Effector memory CD4-positive, alpha-beta T cell (primary cell): ENCODE measurements at places on chromosomes 7 and 10.

DNA sequence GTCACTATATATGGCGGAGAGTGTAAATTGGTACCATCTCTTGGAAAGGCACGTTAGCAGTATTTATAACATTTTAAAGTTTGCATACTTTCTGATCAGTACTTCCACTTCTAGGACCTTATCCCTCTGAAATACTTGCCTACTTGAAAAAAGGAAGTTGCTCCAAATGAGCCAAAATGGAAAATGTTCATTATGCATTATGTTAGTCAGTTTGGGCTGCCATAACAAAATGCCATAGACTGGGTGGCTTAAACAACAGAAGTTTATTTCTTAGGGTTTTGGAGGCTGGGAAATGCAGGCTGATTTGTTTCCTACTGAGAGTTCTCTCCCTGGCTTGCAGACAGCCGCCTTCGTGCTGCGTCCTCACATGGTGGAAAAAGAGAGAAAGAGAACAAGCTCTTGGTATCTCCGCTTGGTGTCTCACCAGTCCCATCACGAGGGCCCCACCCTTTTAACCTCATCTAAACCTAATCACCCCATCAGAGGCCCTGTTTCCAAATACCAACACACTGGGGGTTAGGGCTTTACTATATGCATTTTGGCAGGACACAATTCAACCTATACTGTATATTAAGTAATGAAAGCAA lies 6.9 kb downstream of the SNX10 start:
- no peak for DNase-seq

DNA sequence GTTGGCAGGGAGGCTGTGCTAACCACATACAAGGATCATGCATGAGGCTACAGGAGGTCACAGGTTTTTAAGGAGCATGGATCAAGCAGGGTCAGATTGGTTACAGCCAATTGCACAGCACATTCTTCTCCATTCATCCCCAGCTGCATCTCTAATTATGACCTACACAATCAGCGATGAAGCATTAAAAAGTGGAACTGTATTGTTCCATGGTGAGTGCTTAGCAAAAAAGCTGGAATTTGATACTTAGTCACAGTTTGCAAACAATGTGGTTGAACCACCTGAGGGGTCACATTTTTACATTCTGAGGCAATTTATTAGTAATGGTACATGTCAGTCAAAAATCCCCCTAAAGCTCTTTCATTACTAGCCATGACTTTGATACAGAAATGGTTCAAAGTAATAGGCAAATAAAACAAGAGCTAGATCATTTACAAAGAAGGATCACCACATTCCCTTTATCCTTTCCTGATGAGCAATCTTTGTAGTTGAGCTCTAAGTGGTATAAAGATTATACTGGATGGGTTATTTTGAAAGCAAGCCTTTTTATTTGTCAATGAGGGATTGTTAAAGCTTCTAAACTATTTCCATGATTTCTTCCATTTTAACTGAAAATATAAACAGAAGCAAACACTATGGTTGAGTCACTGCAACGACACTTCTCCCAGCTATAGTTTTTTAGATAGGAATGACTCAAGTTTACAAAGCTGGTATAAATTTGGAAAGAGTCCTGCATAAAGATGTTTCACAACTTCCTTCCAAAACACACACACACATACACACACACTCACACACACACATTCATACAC lies 217.8 kb upstream of the SEMA3A start:
- no peak for DNase-seq

DNA sequence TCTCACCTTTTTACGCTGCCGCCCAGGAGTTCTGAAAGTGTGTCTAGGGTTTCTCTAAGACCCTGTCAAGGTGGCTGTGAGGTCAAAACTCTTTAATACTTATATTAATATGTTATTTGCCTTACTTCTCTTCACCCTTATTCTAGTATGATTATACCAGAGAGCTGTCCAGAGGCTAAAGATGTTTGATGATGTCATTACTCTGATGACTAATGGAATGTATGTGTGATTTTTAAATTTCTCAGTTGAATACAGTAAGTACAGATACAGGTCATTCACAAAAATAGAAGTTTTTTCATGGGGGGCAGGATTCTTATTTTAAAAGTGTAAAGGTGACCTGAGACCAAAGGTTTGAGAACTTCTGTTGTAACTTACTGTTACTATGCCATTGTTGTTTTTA lies 150.6 kb upstream of the FOXP2 start:
- no peak for DNase-seq

DNA sequence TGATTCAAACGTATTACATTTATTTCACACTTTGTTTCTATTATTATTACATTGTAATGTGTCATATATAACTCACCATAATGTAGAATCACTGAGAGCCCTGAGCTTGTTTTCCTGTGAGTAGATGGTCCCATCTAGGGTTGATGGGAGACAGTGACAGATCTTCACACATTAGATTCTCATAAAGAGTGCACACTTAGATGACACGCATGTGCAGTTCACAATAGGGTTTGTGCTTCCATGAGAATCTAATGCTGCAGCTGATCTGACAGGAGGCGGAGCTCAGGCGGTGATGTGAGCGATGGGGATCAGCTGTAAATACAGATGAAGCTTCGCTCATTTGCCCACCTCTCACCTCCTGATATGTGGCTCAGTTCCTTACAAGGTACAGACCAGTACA lies 36.1 kb downstream of the BMPER start:
- DNase-seq = no peak

- no peak for DNase-seq
These were observed 15.5 kb downstream of the TUBGCP2 start for GRCh38 chr10:133292919-133293809.
